ENCODE measurements at places on chromosomes 7 and 10.

DNA sequence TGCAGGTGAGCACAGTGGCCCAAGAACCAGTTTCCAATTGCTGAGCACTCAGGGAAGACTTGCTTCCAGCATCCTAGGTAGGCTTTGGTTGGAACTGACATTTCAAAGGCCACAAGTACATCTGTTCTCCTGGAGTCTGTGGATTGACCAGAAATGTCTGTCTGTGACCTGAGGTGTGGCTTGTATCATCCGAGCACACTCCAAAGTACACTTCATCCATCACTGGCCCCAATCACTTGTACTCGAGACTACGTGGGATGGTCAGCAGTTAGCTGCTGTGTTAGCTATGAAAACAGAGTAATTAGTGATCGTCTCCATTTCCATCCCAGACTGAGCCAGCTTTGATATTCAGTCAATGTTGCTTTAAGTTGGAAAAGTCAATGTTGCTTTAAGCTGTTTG is 45.0 kb downstream of the MKI67 start:
- no peak for DNase-seq

DNA sequence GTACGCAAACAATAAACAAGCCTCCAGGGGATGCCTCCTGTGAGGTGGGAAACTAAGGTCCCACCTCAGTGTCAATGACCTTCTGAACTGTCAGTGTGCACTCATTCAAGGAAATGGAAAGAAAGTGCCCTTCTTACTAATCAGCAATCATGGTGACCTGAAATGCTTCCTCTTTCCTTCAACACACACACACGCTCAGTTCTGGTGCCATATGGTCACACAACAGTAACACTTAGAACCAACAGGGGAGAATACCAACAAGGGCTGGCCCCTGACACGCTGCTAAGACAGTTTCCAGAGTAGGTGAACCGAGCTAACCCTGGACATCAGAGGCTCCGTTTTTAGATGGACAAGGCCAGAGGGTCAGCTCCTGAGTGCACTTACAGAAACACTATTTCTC is 42.1 kb upstream of the EFCAB10 start:
- DNase-seq: no peak

GRCh38 chr7:155372782-155373358 is 75.2 kb downstream of the INSIG1 start:
- DNase-seq: no peak

- no peak for DNase-seq
Observed at GRCh38 chr7:155576416-155576815, 30.1 kb upstream of the CNPY1 start.

GRCh38 chr10:106826716-106827115 is 337.8 kb downstream of the SORCS1 start:
- DNase-seq: no peak

DNA sequence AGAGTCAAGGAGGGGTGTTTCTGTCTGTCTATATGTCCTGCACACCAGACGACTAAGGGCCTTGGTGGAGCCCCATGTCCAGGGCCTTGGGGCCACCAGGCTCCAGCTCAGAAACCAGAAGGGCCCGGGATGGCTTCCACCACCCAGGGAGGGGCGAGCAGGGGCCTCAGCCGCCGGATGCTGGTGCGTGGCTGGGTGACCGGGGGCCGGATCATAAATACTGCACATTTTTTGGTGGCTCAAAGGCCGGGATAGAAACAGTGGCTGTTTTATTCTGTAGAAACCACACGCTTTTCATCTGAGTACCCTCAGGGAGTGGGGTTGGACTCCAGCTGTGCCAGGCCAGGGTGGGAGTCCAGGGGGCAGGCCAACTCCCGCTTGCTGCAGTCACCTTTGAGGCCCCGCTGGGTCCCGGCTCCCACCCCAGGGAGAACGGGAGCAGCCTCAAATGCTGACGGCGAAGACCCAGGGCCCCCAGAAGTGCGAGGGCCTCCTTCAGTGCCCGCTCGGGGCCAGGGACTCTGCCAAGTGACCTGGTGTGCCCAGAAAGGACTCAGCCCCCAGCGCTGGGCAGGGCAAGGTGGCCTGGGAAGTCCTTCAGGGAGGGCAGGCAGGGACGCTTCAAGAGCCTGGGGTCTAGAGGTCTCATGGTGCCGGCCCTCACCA is 28.2 kb downstream of the PDGFA start:
- peak; percentile 14 for DNase-seq

DNA sequence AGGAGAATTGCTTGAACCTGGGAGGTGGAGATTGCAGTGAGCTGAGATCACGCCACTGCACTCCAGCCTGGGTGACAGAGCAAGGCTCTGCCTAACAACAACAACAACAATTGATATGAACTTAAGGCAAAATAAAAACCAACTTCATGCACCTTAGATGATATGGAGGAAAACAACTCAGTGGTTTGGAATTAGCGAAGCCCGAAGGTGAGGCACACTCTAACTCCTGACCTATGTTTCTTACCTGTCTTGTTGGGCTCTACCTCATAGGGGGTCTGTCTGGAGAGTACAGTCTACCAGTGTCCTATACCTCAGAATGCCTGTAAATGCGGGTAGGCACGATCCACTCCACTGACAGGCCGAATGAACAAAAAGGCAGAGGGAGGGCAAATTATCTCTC is 24.3 kb upstream of the COBL start:
- no peak for DNase-seq

DNA sequence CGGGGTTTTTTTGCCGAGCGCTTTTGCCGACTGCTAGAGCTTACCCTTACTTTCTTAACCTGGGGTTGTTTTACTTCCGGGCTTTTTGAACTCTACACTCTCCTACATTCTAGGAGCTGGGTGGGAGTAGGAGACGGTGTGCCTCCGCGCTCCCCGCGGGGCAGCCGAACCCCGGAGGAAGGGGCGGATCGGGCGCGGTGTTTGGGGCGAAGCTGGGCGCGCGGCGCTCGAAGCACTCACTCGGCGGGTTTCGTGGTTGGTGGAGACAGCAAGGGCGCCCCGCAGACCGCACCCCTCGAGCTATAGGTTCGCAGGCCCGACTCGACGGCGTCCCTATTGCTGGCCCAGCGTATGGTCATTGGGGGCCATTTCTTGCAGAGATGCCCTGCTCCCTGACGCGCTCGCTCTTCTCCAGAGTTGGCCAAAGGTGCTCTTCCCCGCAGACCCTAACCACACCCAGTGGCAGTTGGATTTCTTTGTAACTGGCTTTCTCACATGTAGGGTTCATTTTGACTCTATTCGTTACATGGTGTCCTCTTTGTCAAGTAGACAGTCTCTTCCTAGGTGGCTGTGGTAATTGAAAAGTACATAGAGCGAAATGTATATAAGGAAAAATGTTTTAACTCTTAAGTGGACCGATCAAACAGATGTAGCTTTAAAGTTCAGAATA is 364 bp downstream of the ZNF518A start:
- peak; percentile 83 for DNase-seq

GRCh38 chr7:85014936-85015660 is 171.8 kb downstream of the SEMA3D start:
- no peak for DNase-seq

DNA sequence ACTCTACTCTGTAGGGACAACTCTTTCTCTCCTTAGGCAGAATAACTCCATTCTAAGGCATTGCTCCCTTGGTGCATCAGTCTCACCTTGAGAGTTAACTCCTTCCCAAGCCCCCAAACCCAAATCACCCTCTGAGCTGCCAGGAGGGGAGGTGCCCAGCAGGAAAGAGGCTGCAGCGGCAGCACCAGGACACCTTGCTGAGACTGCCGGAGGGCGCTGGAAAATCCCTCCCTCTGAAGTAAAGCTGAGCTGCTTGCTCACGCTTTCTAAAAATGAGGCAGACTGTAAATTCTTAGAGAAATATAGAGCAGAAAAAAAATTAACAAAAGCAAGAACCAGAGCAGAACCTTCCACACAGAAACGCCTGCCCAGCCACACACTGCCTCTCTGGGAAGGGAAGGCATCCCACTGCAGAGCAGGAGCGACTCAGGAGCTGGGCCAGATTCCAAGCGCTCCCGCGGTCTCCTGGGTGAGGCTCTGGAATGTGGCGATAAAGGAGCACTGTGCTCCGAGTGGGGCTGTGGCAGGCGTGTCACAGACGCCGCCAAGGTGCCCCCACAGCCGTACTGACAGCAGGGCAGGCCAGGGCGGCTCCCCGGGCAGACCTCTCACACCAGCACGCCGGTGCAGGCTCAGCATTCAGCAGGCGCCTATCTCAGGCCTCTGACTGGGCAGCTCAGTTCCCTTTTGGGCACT is 202.1 kb downstream of the TNS3 start:
- DNase-seq: peak; percentile 79

GRCh38 chr7:148672041-148672440 is 26.7 kb upstream of the CUL1 start:
- no peak for DNase-seq

DNA sequence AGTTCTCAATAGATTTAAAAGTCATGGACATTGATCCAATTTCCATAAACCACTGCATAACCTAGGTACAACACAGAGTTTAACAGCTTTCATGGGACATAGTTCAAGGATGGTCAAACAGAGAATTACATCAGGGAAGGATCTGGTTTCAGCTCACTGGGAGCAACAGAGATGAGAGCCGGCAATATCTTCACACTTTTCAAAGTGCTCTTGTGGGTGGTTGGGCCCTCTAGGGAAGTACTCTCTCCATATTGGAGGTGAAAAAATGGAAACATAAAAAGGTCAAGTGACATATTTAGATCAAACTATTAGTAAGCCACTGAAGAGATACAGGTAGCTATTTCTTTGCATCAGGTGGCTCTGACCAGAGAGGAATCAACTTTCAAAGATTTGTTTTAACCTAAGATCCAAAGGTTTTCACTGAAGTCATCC is 61.8 kb upstream of the LRRN3 start:
- no peak for DNase-seq

DNA sequence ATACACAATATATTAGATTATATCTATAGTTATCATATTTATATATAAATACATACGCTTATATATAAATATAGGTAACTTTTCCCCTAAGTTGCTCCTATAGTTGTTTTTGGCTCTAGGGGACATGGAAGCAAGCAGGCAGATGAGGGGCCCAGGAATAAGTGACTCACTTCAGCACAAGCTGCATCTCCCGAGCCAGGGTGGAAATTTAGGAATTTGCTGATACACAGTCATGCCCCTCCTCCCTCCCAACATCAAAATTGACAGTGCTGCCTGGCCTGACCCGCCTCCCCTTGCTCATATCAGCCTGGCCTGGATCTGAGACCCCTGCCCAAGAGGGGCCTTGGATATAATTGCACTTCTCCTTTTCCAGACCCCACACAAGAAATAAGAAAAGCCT is 33.8 kb downstream of the MKI67 start:
- no peak for DNase-seq

DNA sequence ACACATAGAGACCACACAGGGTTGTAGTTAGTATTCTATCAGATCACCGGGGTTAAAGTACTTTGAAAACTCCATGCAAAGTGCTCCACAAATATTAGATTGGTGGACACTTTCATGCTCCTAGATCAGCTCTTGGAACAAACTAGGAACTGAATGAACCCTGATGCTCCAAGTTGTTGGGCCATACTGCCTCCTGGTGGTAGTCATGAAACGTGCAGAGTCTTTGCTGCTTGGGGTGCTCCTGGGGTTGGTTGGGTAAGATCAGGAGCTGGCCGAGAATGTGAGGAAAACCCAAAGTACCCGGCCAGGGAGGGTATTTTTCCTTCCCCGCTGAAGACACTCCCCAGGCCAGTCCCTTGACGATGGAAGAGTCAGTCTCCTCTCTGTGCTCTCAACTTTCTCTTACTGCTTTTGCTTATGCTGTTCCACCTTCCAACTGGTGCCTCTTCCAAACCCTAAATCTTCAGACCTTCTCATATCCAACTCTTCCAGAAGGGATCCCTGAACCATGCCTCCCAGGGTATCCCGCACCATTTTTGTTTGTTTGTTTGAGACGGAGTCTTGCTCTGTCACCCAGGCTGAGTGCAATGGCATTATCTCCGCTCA is 918 bp upstream of the RPEL1 start:
- DNase-seq: peak; percentile 75

GRCh38 chr7:156220078-156220605 is 407.9 kb upstream of the SHH start:
- no peak for DNase-seq

DNA sequence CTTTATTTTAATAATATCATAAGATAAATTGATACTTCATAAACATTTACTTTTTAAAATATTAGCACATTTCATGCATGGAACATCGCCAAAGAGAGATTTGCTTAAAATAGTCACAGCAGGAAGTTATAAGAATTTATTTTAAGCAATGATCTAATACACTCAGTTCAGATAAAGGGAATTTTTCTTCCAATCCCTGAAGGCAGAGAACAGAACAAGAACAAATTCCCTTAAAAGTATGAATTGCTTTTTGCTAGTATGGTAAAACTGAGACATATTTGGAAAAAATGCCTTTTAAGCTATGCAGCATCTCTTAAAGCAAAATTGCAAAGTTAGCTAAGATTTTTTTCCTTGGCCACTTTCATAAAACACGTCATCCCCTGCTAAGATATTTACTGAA is 91.0 kb downstream of the SEMA3D start:
- no peak for DNase-seq

DNA sequence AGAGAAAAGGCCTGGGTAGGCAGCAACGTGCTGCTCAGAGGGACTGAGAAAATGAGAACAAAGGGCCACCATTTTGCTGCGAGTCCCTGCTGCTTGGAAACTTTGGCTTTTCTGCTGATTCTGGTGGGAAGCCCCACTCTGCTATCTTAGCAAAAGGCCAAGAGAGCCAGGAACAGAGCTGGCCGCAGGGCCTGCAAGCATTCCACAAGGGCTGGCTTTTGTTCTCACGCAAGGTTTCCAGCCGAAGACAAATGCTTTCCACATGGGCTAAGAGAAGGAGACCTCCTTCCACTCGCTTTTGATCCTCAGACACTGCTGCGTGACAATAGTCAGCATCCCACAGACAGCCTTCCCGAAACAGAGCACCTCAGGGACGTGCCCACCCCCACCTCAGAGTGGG is 163.1 kb downstream of the ARHGAP12 start:
- DNase-seq: no peak

DNA sequence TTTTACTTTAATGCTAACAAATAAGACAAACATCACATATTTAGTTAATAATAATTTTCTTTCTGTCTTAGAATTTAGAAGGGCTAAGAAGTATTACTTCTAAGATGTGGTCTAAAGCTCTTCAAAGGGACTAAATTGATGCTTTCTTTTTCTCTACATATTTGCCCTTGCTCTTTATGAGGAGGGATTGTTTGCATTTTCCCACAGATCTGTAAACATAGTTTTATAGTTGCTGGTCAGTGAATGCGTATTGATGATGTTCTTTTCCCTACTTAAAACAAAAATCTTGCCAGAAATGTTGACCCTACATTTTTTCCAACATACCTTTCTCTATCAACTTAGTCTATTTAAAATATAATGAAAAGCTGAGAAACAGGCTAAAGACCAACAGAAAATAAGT is 372.4 kb upstream of the LRGUK start:
- DNase-seq: no peak
